Thymus (tissue), 14 donors: ENCODE measurements at places on chromosomes 11 and 22.

- no peak for DNase-seq
Observed at GRCh38 chr22:41833369-41834004, 582 bp downstream of the SREBF2 start.

- no peak for DNase-seq
Observed at GRCh38 chr22:21626073-21626734, 3.6 kb downstream of the YDJC start.

GRCh38 chr22:49015993-49016908, 811.4 kb downstream of the BRD1 start:
- DNase-seq: no peak

- DNase-seq: no peak
Observed at GRCh38 chr22:28299753-28300152, 379.9 kb downstream of the TTC28 start.

DNA sequence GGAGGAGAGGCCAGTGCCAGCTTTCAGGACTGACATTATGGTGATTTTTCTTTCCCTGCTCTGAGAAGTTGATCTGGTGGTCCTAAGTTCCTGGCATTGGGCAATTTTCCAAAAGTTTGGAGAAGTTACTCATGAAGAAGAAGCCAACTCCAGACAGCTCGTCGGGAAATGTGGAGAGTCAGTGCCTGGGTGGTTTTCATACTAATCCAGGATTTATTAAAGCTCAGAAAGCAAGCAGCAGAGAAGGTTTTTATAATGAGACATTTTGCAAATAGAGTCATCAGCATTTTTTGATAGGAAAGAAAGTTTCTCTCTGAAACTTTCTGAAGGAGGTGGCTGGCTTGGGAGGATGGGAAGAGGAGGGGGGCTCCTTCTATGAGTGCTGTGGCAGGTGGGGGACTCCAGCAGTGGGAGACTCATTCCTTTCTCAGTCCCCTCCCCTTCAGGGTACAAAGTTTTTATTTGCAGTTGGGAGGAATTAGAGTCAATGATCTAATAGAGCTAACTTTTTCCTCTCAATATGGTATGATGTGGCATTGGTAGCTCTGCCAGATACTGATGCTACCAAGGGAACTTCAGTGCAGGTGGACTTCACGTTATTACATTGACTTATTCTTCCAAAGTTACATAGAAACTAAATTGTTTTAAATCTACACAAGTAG, 55.4 kb downstream of the LIF start:
- DNase-seq: no peak

- DNase-seq: no peak
Observed at GRCh38 chr11:77071671-77072605, 5.2 kb downstream of the CAPN5 start.
